ENCODE measurements at places on chromosomes 13 and 19. TPM values are rescaled to one million over a fixed set of nuclear protein-coding genes. Genes with fewer than 3 reads are reported as not detected.

GRCh38 chr19:50497022-50497405, 14.0 kb downstream of the JOSD2 start:
- no peaks in the 10 kb centered on the region for H3K36me3 ChIP-seq
- peaks cover 5% of the 10 kb centered on the region for H3K4me1 ChIP-seq
- H3K4me3 ChIP-seq: no peak overlapping the region
- peak overlapping the region; percentile 35 for H3K27ac ChIP-seq
- no peak for DNase-seq

- no peaks in the 10 kb centered on the region for H3K4me1 ChIP-seq
- no peak overlapping the region for H3K27ac ChIP-seq
- no peaks in the 10 kb centered on the region for H3K27me3 ChIP-seq
- H3K36me3 ChIP-seq: peaks cover 41% of the 10 kb centered on the region
Measured at GRCh38 chr19:15169541-15170285, 31.1 kb downstream of the NOTCH3 start.

- H3K27me3 ChIP-seq: no peaks in the 10 kb centered on the region
- peaks cover 26% of the 10 kb centered on the region for H3K36me3 ChIP-seq
- peaks cover 33% of the 10 kb centered on the region for H3K4me1 ChIP-seq
- DNase-seq: no peak
Measured at GRCh38 chr19:35254341-35255297, 5.8 kb downstream of the LSR start.

DNA sequence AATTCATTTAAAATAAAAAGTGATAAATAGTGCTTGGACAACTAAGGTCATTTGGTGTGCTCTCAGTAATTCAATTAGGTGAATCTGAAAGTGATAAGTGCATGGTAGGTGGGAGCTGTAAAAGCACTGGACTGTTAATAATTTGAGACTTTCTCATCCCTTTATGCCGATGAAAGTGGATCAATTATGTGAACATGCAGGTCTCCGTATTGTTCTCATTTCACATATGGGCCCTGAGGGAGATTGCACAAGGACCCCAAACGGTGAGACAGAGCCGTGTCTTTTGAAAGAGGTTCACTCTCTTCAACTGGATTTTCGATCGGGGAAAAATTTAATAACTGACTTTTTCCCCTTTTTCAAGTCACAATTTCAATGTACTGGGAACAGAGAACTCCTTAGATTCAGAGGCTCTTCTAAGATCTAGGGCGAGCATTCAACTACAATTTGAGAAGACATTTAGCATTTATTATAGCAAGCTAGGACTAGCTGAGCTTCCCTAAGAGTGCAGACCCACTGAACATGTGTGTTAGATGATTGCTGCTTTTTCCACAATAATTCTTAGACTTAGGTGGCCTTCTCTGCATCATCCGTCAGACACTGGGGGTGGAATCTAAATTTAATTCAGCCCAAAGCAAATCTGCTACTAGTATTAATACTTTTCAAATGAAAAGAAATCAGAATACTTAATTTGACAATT, 347.6 kb downstream of the OXGR1 start:
- H3K27me3 ChIP-seq: no peaks in the 10 kb centered on the region
- peaks cover 4% of the 10 kb centered on the region for H3K36me3 ChIP-seq
- H3K4me1 ChIP-seq: no peaks in the 10 kb centered on the region
- no peak overlapping the region for H3K4me3 ChIP-seq

- peaks cover 3% of the 10 kb centered on the region for H3K4me1 ChIP-seq
- no peaks in the 10 kb centered on the region for H3K36me3 ChIP-seq
- peak overlapping the region; percentile 52 for H3K27ac ChIP-seq
- peak; percentile 43 for DNase-seq
Measured at GRCh38 chr19:752652-753517, 2.0 kb downstream of the MISP start.

DNA sequence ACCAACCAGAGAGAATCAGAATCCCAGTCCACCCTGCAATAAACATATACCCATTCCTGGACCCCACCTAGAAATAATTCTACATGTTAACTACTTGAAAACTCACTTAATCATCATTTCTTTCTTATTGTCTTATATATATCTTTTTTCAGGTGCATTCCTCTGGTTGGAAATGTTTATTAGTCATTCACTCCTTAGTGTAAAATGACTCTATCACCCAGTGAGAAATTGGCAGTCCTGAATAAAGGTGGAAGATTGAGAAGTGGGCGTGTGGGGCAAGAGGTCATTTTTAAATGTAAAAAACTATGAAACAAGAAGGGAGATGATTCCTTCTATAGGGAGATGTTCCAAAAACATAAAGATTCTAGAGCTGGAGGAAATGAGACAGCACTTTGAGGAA, 101.2 kb upstream of the MBNL2 start:
- H3K36me3 ChIP-seq: no peaks in the 10 kb centered on the region
- DNase-seq: no peak
- H3K4me1 ChIP-seq: peaks cover 27% of the 10 kb centered on the region
- no peak overlapping the region for H3K4me3 ChIP-seq
- H3K27me3 ChIP-seq: no peaks in the 10 kb centered on the region

- no peak for DNase-seq
- H3K4me3 ChIP-seq: no peak overlapping the region
- no peaks in the 10 kb centered on the region for H3K27me3 ChIP-seq
- no peaks in the 10 kb centered on the region for H3K36me3 ChIP-seq
- peaks cover 4% of the 10 kb centered on the region for H3K4me1 ChIP-seq
- no peak overlapping the region for H3K27ac ChIP-seq
Measured at GRCh38 chr13:78816154-78816553, 157.2 kb upstream of the OBI1 start.

DNA sequence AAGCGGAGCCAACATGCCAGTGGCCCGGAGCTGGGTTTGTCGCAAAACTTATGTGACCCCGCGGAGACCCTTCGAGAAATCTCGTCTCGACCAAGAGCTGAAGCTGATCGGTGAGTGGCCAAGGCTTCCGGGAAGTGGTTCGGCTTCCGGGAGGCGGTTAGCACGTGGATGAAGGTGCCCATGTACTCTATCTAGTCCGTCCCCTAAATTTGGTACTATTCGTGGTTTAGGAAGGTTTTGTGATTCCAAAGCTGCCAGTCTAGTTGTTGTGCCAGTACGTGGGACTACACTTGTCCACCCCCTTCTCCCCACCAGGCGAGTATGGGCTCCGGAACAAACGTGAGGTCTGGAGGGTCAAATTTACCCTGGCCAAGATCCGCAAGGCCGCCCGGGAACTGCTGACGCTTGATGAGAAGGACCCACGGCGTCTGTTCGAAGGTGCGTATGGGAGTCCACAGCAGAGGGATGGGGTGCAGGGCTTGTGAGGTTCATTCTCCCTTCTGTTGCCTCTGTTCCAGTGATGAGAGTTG, 579 bp downstream of the RPS9 start:
- peak overlapping the region; percentile 100 for H3K27ac ChIP-seq
- H3K4me3 ChIP-seq: peak overlapping the region; percentile 92
- H3K36me3 ChIP-seq: peaks cover 21% of the 10 kb centered on the region
- H3K27me3 ChIP-seq: no peaks in the 10 kb centered on the region
- peaks cover 32% of the 10 kb centered on the region for H3K4me1 ChIP-seq
- DNase-seq: no peak

DNA sequence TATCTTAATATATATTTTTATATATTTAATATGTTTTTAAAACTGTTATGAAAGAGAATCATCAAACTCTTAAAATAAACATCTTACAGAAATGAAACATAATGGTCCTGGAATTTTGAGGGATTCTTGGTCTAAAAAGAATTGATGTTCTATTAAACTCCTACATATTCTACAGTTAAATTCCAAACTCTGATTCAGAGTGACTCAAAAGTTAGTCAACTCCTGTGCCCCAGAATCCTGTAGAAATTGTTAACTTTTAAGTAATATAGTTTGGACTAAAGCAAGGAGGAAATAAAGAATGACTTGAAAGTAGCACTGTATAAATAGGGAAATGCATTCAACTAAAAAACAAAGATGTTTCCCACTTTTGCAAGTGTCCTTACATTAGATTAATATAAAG, 47.7 kb downstream of the FNDC3A start:
- no peak for DNase-seq
- H3K27ac ChIP-seq: no peak overlapping the region
- H3K4me3 ChIP-seq: no peak overlapping the region
- H3K27me3 ChIP-seq: no peaks in the 10 kb centered on the region
- H3K36me3 ChIP-seq: peaks cover 41% of the 10 kb centered on the region

DNA sequence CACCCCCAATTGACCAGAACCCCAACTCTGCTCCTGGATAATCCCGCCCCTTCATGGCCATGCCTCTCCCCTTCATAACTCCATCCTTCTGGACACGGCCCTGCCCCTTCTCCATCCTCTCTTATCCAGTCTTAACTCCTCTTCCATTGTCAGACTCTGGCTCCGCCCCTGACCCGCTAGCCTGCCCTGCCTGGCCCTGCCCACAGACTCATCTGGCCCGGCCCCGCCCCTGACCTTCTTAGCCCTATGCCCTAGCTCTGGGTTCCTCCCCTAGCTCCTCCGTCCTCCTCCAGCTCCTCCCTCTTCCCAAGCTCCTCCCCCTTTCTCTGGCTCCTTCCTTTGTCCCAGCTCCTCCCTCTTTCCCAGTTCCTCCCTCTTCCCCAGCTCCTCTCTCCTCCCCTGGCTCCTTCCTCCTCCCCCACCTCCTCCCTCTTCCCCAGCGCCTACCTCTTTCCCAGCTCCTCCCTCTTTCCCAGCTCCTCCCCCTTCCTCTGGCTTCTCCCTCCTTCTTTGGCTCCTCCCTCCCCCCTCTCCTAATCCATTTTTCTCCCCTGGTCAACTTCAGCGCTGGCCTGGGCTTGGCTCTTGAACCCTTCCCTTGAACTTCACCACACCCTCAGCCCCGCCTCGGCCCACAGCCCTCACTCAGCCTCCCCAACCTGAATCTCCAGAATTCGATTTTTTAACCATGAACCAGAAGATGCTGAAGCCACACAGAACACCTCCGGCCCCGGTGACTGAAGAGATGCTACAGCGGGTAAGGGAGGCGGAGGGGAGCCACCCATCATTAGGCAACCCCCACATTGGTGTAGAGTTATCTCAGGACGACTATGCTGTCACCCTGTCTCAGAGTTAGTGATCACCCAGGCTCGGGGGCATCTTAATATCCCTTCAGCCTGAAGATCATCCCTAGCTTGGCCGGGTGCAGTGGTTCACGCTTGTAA, 9.2 kb upstream of the ZNF358 start:
- H3K27ac ChIP-seq: no peak overlapping the region
- no peak for DNase-seq
- peaks cover 40% of the 10 kb centered on the region for H3K27me3 ChIP-seq
- H3K36me3 ChIP-seq: no peaks in the 10 kb centered on the region
- no peak overlapping the region for H3K4me3 ChIP-seq

- H3K4me1 ChIP-seq: peaks cover 38% of the 10 kb centered on the region
- no peaks in the 10 kb centered on the region for H3K27me3 ChIP-seq
- H3K27ac ChIP-seq: peak overlapping the region; percentile 33
- no peak overlapping the region for H3K4me3 ChIP-seq
- DNase-seq: no peak
- peaks cover 28% of the 10 kb centered on the region for H3K36me3 ChIP-seq
Measured at GRCh38 chr13:43058831-43059230, 35.4 kb downstream of the DNAJC15 start.

- no peaks in the 10 kb centered on the region for H3K27me3 ChIP-seq
- no peak for DNase-seq
- no peak overlapping the region for H3K27ac ChIP-seq
- no peak overlapping the region for H3K4me3 ChIP-seq
- no peaks in the 10 kb centered on the region for H3K36me3 ChIP-seq
Measured at GRCh38 chr13:73307481-73307880, 248.7 kb downstream of the KLF5 start.

GRCh38 chr13:53368948-53369347, 340.3 kb downstream of the OLFM4 start:
- H3K4me3 ChIP-seq: no peak overlapping the region
- H3K4me1 ChIP-seq: no peaks in the 10 kb centered on the region
- H3K27ac ChIP-seq: no peak overlapping the region
- DNase-seq: no peak

- peaks cover 9% of the 10 kb centered on the region for H3K4me1 ChIP-seq
- H3K27ac ChIP-seq: no peak overlapping the region
- H3K36me3 ChIP-seq: no peaks in the 10 kb centered on the region
- no peaks in the 10 kb centered on the region for H3K27me3 ChIP-seq
- DNase-seq: no peak
- no peak overlapping the region for H3K4me3 ChIP-seq
Measured at GRCh38 chr13:74256969-74257368, 122.8 kb upstream of the KLF12 start.

DNA sequence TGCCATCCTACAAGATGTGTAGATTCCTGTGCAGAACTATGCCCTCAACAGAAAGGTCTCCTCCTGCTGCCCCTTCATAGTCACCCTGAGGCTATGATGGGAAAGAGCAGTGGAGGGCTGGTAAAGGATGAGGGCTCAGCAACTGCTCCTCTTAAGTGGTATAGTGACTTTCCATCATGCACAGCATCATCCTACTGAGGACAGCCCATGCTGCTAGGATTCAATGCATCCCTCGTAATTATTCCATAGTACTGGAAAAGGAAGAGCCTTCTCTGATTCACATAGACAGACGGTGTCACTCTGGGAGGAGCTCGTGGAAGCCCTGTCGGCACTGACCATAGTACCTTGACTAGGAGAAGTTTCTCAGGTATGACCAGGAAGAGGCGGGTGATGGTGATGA, 47.6 kb upstream of the IRS2 start:
- H3K4me1 ChIP-seq: peaks cover 25% of the 10 kb centered on the region
- no peak overlapping the region for H3K4me3 ChIP-seq
- no peaks in the 10 kb centered on the region for H3K27me3 ChIP-seq
- no peaks in the 10 kb centered on the region for H3K36me3 ChIP-seq
- no peak for DNase-seq

- no peak for DNase-seq
- H3K4me1 ChIP-seq: peaks cover 6% of the 10 kb centered on the region
- H3K27me3 ChIP-seq: no peaks in the 10 kb centered on the region
- no peak overlapping the region for H3K4me3 ChIP-seq
- H3K27ac ChIP-seq: no peak overlapping the region
Measured at GRCh38 chr19:45687599-45687998, 4.2 kb downstream of the SNRPD2 start.

Gene UGGT2
- total RNA-seq: 45.1 TPM

Gene ANKRD24
- total RNA-seq: 1.6 TPM

Gene MARCHF2
- 23.0 TPM for total RNA-seq

Gene KIR3DL2
- total RNA-seq: not detected

All from progenitor cell of endocrine pancreas (in vitro differentiated cells).